Stimulated activated CD4-positive, alpha-beta T cell treated with anti-CD3 and anti-CD28 coated beads, Interleukin-12 subunit alpha, Interleukin-12 subunit beta, amount 100 ng/mL, for 48 hours (primary cell): ENCODE measurements at places on chromosomes 1 and 21.

GRCh38 chr1:44684525-44684924 is 10.0 kb downstream of the ARMH1 start:
- DNase-seq: no peak

DNA sequence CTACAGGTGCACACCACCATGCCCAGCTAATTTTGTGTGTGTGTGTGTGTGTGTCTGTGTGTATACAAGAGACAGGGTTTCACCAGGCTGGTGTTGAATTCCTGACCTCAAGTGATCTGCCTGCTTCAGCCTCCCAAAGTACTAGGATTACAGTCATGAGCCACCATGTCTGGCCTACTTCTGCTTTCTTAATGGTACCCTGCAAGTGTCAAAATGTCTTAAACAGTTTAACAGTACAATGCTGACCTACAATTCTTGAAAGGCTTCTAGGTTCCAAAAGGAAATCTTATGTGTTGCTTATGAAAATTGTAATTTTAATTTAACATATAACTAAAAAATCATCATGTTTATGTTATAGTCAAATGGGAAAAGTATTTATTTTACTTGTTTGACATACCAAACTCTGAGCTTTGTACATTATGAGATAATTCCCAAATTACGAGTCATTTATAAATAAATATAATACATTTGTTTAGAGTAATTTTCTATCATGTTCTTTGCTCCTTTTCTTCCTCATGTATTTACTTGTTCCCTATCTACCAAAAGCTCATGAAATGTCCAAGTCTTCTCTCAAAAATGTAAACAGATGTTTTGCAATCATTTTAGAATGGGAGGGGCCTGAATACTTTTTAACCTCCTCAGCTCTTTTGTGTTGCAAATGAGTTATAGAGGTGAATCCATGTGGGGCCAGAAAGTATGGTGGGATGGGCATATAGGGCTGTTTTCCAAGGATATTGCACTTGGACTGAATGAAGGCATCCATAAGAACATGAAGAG is 8.4 kb upstream of the VCAM1 start:
- DNase-seq: no peak

DNA sequence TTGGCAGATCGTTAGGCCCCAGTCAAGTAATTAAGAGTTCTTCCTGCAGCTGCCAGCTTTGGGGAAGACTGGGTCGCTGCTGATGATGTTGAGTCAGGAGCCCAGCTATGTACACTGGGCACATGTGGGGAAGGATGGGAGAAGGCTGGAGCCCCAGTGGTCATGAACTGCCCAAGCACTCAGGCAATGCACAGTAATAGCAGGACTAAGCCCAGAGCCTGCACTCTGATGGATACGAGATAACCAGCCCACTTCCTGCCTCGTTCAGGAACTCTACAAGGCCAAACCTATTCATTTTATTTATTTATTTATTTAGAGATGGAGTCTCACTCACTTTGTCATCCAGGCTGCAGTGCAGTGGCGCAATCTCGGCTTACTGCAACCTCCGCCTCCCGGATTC is 81.1 kb upstream of the BTG3 start:
- DNase-seq: no peak

DNA sequence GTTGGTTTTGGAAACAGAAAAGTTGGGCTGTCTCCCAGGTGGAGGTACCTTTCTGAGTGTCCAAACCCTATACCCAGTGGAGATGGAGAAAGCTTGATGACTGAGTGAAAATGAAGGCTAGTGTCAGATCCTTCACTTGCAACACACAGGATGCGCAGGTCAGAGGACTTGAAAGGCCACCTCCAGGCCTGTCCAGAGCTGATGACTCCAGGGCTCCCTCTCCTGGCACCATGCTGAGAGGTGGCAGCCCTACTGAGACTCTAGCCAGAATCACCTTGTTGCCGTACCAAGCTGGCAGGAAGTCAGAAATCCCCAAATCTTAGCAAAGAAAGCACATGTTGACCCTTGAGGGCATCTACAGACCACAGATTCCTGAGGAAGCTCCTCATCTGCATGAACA is 16.4 kb downstream of the KNCN start:
- DNase-seq: no peak

DNA sequence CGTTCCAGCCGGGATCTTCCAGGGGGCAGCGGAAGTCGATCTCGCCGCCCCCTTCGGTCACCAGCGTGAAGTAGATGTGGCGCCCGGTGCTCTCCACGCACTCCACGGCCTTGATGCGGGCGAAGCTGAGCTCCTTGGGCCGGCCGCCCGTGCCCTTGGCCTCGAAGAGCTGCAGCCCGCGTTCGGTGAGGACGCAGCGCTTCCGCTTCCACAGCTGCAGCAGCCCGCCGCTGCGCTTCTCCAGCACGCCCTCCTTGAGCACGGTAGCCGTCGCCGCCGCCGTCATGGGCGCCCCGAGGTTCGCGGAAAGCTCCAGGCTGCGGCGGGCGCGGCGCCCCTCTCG is 516 bp downstream of the PHLDA3 start:
- DNase-seq: no peak

DNA sequence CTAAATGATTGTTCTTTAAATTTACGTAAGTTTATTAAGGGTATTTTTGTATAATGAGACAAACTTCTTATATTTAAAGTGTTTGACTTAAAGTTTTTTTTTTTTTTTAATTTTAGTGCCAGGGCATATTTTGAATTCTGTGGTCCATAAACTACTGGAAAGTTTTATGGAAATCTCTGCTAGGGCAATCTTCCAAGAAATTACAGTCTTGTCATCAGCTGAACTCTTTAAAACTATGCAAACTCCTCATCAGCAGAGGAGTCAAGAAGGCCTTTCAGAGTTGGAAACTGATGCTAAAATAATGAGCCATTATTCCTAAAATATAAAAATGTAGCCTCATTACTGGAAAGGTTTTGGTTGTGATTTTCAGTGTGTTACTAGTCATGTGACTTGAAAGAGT is 1201.9 kb downstream of the BRINP3 start:
- DNase-seq: no peak

DNA sequence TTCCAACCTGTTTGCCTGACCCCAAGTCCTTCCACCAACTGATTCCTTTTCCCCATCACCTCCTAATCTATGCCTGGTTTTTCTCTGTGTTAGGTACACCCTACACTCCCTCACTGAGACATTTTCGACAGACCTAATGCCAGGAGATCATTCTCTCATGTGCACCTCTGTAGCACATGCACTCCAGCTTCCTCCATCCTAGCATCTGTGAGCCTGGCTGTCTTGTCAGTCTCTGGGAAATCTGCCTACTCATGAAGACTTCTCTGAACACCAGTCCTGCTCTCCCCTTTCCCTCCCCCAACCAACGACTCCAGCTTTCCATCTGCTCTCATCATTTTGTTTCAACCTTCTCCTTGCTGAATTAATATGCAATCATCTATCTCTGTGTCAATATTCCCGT is 987 bp downstream of the MED8 start:
- no peak for DNase-seq

DNA sequence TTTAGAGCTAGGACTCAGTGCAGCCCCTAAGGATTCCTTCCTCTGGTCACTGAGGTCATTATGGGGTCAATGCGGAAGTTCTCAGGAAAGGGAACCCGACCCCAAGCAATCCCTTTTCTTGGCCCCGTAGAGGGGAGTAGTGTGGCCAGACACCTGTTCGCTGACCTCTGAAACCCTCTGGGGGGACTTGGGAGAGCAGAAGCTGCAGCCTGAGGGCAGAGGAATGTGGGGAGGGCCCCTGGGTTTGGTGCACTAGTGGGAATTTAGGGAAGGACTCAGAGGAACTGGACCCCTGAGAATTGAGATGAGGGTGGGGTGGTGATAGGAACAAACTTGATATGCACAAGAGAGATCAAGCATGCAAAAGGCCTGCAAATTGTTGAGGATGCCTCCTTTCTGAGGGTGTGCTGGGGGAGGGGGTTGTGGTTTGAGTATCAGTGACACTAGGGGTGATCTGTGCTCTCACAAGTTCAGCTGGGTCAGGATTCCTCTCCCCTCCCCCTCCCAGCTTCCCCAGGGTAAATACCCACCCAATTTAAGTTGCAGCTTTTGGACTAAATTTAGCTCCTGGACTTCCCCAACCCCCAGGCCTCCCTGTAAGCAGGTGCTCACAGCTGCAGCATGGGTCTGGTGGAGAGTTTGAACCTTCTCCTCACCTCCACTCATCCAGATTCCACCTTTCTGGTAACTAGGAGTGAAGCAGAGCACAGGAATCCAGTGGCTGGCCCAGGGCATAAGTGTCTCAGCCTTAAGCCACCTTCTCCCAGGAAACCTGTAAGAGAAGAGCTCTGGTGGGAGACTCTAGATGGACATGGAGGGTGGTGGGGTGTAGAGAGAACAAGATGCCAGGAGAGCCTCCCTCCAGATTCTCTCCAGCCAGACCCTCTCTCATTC is 13.5 kb downstream of the ADAMTSL4 start:
- peak; percentile 69 for DNase-seq

GRCh38 chr1:218475275-218475674 is 130.1 kb downstream of the TGFB2 start:
- DNase-seq: no peak

DNA sequence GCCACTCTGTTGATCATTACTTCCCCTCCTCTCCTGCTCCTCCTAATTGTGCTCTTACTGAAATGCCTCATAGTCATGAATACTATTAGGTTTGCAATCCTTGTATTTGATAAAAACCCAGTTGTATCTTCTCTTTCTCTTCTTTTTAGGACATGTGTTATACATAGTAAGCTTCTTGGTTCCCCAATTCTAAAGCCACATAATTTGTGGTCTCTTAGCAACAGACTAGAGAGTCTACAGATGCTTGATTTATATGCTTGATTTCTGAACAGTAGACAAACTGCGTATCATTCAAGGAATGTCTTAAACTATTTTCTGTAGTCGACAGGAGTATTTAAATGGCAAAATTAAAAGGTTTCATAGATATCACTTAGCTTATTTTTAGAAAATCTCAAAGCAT is 1598.9 kb downstream of the PLA2G4A start:
- DNase-seq: no peak

GRCh38 chr1:31735571-31735970 is 28.6 kb downstream of the ADGRB2 start:
- DNase-seq: no peak

DNA sequence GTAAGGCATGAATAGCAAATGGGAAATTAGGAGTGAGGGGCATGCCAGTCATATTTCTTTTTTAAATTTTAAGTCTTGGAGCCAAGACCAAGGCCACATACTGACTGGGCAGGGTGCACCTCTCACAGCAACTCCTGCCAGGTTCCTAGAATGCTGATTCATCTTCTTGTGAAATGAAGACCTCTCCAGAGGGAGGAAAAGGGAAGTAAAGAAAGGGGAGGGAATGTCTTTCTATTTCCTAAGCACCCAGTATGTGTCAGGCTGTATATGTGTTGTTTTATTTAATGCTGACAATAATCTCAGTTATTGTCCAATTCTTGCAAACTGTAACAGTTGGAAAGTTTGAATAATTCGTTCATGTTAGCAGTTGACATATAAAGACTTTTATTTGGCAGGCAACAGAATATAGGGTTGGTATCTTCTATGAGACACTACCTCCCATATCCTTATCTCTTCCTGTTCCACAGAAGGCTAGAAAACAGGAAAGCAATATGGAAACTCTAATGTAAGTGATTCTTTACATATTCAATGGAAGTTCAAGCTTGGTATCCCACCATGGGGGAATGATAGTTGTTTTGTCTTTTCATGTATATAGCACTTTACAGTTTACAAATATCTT is 259.1 kb upstream of the USP24 start:
- DNase-seq: no peak

- no peak for DNase-seq
Observed at GRCh38 chr1:42085596-42085995, 67.6 kb upstream of the GUCA2B start.

DNA sequence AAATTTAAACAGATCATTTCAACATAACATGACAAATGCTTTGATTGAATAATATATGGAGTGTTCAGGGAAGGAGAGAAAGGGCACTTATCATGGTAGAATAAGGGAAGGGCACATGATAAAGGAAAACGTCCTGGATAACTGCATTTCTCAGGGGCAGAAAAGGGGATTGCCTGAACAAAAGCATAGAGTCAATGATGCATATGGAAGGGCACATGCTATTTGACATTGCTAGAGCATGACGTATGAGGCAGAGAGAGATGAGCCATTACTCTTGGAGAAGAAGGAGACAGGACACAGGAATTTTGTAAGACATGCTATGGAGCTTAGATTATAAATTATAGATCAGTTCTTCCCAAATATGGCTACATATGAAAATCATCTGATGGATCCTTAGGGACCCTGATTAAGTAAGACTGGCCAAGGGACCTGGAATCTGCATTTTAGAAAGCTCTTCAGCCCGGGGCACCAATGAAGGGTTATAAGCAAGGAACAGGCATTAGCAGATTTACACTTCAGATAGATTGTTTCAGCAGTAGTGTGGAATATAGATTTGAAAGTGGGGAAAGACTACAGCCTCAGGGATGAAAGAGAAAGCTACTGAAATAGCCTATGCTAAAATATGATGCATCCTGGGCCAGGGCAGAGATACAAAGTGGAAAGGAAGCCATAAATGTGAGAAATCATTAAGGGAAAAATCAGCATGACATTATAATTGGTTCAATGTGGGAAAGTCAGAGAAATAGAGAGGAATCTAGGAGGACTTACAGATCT is 21.3 kb downstream of the FMO2 start:
- DNase-seq: no peak

GRCh38 chr1:56671085-56671484 is 26.0 kb downstream of the PRKAA2 start:
- no peak for DNase-seq

DNA sequence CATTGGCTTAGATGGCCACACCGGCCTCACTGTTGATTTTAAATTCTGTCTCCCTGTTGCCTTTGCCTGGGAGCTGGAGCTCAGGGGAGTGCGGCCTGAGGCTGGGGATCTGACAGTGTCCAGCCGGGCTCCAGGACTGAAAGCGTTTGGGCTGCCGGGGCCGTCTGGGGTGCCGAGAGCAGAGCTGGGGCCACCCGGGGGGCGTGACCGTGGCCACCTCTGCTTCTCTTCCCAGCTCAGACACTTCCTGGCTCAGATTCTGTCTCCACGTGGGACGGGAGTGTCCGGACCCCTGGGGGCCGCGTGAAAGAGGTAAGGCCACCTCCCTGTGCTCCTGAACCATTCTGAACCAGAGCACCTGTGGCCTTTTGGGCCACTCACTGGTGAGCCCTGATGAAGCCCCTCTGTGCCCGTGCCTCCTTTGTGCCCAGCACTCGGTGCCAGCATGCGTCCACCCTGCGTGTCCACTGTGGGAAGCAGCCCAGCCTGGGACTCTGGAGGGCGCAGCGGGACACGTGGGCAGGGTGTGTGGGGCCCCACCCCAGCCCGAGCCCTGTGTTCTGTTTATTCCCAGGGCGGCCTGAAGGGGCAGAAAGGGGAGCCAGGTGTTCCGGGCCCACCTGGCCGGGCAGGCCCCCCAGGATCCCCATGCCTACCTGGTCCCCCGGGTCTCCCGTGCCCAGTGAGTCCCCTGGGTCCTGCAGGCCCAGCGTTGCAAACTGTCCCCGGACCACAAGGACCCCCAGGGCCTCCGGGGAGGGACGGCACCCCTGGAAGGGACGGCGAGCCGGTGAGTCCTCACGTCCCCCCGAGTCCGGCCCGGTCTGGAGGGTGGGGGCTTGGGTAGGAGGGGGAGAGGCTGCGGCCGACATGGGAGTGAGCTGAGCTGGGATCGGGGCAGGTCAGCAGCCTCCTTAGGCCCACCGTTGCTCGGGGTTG is 64.8 kb downstream of the SLC19A1 start:
- no peak for DNase-seq
